ENCODE measurements at places on chromosomes 2 and 18.

DNA sequence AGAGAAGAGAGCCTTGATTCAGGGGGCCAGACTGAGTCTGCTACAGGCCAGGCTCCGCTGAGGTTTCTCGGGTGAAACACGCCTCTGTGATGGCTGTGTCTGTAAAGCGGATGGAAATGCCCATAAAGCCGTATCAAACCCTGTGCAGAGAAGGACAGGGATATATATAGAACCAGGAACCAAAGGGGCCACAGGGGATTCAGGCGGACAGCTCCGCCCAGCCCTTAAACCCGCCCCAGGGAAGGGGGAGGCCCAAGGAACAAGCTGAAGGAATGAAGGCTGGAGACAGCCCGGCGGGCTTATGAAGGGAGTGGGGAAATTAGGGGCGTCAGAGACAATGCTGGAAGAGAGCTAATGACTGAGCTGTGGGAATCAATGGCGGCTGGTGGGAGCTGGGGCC is 42.1 kb downstream of the NHEJ1 start:
- no peak for DNase-seq

GRCh38 chr2:1887915-1888314 is 143.6 kb upstream of the PXDN start:
- no peak for DNase-seq

DNA sequence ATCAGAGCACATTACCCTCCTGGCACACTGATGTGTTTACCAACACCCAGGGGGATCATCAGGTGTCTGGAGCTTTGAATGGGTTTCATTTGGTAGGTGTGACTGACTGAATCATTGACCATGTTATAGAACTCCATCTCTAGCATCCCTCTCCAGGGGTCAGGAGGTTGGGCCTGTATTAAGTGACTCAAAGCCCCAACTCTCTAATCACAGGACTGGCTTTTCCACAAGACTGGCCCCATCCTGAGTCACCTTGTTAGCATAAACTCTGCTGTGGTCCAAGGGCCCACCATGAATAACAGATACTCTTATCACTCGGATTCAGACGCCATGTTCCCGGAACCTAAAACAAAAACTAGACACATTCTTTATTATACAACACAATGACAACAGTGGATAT is 125.9 kb upstream of the NDUFV2 start:
- no peak for DNase-seq

- DNase-seq = no peak
Observed at GRCh38 chr2:73134471-73134870, 21.7 kb upstream of the RAB11FIP5 start.

DNA sequence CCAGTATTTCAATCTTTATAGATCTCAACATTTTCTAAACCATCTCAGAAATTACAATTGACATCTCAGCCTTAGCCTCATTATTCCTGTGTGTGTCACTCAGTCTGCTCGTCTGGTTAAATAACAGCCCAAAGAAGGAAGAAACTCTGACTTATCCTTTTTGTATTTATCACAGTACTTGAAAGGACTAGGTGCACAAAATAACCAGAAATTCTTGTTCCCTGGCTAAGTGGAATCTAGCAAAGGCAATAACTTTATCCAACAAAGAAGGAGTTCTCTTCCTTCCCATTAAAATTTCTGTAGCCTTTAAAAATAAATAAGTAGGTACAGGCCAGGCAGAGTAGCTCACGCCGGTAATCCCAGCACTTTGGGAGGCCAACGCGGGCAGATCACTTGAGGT is 139.9 kb upstream of the PID1 start:
- DNase-seq = no peak

GRCh38 chr2:232549655-232550353 is 553 bp downstream of the TIGD1 start:
- DNase-seq = no peak

DNA sequence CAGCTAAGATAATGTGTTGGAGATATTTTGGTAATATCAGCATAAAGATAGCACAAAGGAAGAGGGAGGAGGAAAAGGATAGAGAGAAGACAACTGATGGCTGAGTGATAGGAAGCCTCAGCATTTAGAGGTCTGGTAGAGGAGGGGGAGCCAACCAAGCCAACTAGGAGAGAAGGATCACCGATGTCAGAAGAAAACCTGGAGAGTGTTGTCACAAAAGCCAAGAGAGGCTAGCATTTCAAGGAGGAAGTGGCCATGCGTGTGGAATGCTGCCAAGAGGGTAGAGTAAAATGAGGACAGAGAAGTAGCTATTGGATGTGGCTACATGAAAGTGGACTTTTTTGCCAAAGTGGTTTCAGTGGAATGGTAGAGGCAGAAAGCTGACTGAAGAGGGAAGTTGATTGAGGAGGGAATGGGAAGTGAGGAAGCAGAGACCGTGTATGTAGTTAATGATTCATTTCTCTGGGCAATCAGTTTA is 34.3 kb downstream of the LCLAT1 start:
- DNase-seq = no peak

DNA sequence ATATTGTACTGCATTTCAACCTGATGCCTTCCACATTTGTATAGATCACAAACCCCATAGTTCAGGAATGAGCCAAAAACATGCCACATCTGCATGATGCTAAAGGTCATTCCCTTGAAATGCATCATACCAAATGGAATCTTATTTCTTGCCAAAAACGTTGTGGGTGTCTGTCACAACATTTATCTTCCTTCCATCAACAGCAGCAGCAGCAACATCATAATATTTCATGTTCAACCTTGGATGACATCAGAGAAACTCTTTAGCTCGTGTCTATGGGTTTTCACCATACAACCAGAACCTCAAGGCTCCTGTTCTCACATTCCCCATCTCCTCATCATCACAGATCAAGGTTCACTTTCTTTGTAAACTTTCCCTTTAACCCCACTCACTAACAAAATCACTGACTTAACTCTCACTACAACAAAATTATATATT is 221.3 kb upstream of the CTAGE1 start:
- peak; percentile 62 for DNase-seq

DNA sequence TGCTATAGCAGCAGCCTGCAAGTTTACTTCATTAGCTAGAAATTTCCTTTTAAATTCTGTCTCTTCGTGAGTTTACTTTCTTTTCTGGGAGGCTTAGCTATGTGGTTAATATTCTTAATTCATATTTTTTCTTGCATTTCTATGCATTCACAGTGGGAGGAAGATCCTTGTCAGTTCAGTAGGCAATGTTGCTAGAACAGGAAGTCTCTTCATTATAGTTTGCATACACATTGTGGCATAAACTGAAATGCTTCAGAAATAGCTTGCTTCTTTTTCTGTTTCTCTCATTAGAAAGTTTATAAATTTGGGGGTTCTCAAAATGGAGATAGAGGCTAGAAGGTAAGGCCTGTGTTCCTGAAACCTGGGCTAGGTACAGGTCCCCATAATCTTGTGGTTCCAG is 8.1 kb upstream of the ARHGAP15 start:
- no peak for DNase-seq

DNA sequence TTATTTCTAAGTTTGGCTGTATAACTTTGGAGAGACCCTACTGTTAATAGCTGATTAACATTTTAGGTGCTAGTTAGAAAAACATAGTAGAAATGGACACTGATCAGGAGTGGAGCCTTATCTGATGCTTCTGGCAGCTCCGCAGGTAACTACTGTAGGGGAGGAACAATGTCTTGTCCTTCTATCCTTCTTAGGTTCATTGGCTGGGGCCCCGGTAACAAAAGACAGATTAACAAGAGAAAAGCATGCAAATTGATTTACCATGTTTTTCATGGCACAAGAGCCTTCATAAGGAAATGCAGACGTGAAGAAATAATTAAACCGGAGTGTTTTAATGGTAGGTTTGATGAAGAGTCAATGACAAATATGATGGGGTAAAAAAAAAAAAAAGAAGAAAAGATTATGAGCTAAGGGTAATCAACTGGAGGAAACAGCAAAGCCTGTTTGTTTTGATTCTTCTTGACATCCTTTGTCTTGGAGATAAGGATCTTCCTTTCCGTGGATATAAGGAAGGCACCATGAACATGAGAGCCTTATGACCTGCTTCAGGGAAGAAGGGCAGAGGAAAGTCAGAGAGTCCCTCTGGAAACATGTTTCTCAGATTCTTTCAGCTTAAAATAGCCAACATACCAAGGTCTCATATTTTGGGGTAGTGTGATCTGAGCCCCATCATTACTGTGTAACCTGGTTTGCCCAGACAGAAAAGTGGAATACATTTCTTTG is 62.4 kb upstream of the GCFC2 start:
- DNase-seq = no peak

- DNase-seq = no peak
Observed at GRCh38 chr2:190707726-190708125, 58.8 kb downstream of the NAB1 start.

DNA sequence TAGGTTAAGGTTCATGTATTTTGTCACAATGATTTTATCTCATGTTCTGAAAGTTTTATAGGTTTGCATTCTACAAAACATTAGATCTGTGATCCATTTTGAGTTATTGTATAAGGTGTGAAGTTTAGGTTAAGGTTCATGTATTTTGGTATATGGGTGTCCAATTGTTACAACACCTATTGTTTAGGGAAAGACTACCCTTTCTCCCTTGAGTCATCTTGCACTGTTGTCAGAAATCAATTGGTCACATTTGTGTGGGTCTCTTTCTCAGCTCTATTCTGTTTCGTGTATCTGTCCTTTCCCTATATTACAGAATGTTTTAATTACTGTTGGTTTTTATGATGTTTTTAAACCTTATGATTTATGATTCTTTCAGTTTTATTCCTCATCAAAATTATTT is 192.3 kb downstream of the MCFD2 start:
- no peak for DNase-seq

DNA sequence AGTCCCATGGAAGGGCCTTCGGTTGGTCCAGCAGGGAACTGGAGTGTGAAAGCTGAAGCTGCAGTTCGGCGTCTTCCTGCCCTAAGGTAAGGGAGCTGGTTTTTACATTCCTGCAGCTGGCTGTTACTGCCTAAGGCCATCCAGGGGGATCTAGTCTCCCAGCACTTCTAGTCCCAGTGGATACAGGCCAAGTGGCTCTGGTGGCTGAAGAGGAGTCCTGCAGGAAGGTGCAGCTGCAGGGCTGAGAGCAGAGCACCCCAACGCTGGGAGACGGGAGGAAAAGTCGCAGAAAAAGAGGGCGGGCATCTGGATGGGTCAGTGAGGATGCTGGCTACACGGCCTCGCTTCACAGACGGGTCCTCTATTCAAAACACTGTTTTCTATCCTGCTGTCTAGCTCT is 225.0 kb upstream of the HS6ST1 start:
- DNase-seq = no peak

- no peak for DNase-seq
Observed at GRCh38 chr18:30954262-30954661, 88.3 kb downstream of the DSC3 start.

DNA sequence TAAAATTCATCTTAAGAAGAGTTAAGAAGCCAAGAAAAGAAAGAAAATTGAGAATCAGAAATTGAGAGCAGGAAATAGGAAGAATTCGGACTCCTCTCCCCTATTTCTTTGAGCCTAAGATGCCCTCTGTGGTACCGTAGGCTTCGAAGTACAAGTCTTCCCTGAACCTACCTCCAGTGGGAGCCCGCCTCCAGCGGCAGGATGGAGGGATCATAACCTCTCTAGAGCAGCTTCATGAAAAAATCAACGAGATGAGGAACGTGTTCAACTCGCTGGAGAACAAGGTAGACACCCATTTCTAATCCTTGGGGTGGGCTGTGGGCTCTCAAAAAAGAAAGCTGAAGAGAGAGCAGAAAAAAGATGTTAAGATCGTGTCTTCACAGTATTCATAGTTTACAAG is 36.3 kb downstream of the ARHGEF33 start:
- no peak for DNase-seq

DNA sequence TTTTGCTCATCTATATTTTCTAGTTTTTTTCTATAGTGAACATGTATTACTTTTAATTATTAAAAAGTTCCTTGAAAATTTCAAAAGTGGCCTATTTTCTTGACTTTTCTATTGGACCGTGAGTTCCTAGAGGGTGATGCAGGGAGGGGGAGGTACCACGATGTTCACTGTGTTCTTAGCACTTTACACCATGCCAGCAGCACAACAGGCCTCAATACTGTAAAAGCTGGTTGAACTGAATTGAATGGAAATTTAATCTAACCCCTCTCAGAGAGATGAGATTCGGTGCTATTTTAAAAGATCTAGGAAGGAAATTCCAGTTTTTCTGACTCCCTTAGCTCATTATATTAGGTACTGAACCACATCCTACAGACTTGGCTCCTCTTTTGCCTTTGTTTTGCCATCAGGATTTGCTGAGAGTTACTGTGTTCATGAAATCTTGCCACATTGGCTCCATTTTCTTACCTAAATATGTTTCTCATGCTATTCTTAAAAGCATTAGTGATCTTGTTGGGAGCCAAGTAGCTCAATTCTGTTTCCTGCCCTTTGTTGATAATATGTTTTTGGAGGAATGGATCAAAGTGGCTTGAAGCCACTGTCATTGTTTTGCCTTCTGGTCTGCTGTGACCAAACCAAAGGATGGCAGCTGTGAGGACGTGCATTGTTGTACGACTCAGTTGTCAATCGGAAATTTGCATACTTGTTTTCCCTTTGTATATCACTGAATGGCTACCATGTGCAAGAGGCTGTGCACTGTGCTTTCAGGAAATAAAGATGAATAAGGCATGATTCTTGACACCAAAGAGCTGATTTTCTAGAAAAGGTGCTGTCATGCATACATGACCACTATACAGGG is 25.3 kb downstream of the MYO1B start:
- no peak for DNase-seq

GRCh38 chr2:149799013-149799705 is 211.6 kb upstream of the MMADHC start:
- DNase-seq = peak; percentile 22

GRCh38 chr2:27078267-27079194 is at the start of gene EMILIN1:
Gene EMILIN1, plus strand, starts transcription at chr2:27078615. Its CDS starts 451 bp downstream, at chr2:27079066.
- DNase-seq = peak; percentile 93

DNA sequence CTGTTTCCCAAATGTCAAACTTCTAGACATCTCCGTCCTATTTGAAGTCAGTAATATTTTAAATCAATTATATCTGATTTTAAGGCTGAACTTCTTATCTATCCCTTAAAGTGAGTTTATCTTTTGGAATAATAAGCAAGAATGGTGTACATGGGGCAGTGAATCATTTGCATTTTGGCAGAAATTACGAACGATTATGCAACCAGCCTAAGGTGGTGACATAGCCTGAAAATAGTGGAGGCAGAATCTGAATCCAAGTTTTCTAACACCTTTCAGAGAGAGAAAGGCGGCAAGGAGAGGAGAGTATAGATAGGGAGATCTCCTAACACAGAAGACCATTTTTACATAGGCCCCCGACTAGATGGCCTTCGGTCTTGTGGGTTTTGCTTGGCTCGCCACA is 10.7 kb downstream of the ZBTB14 start:
- no peak for DNase-seq

GRCh38 chr2:199383021-199383420 is 74.7 kb downstream of the SATB2 start:
- DNase-seq = no peak

DNA sequence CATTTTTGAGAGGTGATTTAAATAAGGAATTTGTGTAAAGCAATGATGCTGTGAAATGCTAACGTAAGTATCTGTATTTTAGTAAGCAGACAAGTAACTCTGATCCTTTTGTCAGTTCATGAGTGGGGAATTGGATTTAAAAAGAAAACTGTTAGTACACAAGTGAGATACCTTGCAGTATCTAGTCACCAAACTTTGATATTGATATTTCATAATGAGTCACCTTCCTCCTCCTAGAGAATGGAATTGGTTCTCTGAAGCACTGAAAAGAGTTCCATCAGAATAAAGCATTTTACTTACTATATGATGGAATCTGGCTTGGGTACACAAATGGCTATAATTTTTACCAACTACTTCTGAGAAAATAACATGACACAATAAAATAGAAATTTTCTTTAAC is 232.2 kb downstream of the ZNF804A start:
- no peak for DNase-seq

- DNase-seq = no peak
Observed at GRCh38 chr2:196827356-196827755, 18.2 kb upstream of the C2orf66 start.
